ENCODE measurements at places on chromosomes 3 and 15.
A peak's percentile ranks its signal among the peaks of the same experiment; 100 is the strongest.

GRCh38 chr3:144011251-144011799 is 39.7 kb downstream of the DIPK2A start:
- no peak for DNase-seq

- no peak for DNase-seq
Observed at GRCh38 chr3:100072326-100073048, 41.8 kb downstream of the FILIP1L start.

DNA sequence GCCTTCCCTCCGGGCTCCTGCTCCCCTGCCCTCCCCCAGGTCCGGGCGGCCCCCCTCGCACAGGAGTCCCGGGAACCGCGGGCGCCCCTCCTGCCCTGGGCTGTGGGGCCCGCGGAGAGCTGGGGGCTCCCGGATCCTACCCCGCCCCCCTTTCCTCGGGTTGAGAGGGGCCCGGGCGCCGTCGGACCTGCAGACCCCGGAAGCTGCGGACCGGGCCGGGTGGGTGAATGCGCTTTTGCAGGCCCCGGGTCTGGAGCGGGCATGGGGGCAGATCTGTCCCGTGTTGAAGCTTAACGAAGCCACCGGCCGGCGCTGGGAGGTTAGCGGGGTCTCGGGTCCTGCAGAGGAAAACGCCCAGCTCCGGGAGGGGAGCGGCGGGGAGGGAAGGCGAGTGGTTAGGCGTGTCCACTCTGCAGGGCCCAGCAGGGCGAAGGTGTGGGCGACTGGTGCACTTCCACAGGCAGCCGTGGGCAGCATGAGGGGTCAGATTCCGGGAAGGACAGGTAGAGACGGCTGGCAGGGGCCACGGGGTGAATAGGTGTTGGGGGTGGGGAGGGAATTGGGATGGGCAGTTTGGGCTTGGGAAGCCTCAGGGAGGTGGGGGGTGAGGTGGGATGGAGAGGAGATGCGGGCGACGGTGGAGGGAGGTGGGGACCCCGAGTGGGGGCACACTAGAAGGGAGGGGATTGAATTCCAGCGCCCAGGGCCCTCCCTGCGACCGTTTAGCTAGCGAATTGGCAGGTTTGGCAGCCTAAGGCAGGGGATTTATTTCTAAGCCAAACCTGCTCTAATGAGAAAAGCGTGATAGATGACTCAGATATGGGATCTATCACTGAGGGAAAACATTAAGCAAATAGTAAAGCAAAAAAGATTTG is 635 bp downstream of the CD276 start:
- DNase-seq, result peak; percentile 69

GRCh38 chr3:181695661-181696491 is 15.8 kb upstream of the SOX2 start:
- peak; percentile 46 for DNase-seq

- DNase-seq, result peak; percentile 65
Observed at GRCh38 chr3:69542089-69542804, 156.4 kb upstream of the FRMD4B start.

- no peak for DNase-seq
Observed at GRCh38 chr3:173690542-173691180, 293.1 kb downstream of the NLGN1 start.

GRCh38 chr15:54082836-54083492 is 104.7 kb downstream of the UNC13C start:
- peak; percentile 38 for DNase-seq

- no peak for DNase-seq
Observed at GRCh38 chr15:78418686-78419085, 19.3 kb upstream of the IREB2 start.

DNA sequence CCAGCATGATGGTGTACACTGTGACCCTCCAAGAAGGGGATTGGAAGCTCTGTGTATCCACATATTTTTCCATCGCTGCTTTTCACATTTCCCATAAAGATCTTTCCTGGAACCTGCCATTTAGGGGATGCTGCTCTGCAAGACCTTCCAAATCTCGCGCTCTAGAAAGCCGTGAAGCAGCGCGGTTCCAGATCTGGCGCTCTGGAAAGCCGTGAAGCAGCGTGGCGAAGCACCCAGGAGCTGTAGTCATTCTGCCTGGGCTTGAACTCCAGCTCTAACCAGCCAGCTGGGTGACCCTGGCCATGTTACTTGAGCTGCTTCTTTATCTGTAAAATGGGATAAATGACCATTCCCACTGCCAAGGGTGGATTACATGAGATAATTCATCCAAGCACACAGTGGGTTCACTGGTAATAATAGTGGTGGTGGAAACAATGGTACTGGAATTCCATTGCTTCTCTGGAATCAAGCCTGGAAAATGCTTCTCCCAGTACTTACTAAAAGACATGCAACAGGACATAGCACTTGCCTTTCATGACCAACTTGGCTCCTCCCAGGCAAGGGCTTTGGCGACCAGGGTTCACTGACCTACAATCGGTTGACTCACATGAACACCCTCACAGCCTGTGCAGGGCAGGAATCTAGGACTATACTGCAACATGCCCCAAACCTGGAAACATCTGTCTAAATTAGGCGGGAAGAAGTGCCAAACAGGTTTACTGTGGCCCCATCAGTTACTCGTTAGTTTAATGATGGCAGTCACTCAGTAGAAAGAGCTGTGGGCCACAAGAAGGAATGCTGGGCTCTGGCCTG is 70.7 kb downstream of the XXYLT1 start:
- no peak for DNase-seq

DNA sequence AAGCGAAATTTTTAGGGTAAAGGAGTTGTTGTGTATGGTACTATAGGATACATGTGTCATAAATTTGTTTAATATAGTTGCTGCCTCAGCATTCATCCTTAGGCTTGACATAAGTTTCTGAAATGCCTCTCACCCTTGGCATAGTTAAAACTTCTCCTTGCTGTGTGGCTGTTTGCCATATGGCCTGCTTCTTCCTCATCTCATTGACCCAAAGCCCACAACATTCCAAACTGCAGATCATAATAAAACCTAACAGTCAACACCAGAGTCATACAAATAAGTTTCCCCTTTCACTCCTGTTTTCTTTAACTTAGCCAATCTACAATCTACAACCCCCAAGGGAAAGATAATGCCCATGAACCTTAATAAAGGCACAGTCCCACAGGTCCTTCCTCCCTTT is 136.6 kb downstream of the TMCC1 start:
- DNase-seq, result no peak

- DNase-seq, result no peak
Observed at GRCh38 chr15:52737720-52738119, 52.4 kb downstream of the ONECUT1 start.

DNA sequence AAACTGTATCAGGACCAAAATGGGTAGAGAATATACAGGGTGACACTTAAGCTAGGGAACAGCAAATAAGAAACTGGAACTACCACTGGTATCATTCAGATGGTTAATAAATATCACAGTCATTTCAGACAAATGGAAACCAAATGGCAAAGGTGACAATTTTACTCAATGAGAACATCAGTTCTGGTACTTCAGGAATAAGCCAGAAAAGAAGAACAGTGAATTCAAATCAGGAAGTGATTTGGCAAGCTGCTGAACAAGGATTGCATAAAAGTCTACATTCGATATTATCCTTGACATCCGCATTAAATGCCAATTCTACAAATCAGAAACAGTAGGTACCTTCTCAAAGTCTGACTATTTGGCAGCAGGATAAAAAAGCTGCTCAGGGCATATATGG is 23.5 kb upstream of the STIMATE start:
- no peak for DNase-seq

All from glutamatergic neuron (in vitro differentiated cells).